Stimulated activated CD4-positive, alpha-beta T cell treated with anti-CD3 and anti-CD28 coated beads, Interleukin-12 subunit alpha, Interleukin-12 subunit beta, amount 100 ng/mL, for 4 hours (primary cell): ENCODE measurements at places on chromosomes 13 and 19.

GRCh38 chr19:29706635-29707034 is 8.4 kb downstream of the C19orf12 start:
- DNase-seq = no peak

DNA sequence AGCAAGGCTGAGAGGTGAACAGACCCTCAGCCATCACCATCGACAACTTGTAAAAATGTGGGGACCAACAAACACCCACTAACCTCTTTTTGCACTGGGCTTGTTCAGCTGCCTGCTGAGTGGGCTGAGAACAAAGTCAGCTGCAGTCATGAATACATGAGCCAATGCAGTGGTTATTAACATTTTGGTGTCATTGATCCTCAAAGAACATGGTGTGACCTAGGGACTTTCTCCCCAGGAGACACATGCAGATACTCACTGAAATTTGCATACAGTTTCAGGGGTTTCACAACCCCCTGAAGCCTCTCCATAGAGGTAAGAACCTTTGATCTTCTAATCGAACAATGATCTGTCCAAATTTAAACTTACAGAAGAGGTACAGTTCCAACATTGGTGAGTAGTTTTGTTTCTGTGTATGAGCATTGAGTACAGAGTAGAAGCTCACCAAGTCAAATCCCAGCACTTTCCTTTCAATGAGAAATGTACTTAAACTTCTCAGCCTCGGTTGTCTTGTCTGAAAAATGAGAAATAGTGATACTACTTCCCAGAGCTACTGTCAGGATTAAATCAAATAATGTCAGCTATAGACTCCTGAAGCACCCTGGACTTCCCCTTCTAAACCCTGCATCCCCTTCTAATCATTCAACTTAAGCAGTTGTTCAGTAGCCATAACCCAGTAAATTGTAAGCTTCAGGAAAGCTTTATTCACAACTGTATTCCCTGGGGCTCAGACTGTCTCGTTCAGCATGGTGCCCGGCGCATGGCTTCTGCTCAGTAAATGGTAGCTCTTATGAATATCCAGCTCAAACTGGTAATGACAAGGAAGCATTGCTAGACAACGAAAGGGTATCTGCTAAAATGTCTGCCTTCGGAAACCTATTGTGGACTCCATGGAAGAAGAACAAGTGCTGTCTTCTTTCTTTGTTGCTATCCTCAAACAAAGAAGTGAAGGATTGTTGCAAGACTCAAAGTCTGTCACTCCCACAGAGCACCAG is 148.7 kb downstream of the FOXO1 start:
- DNase-seq = no peak

DNA sequence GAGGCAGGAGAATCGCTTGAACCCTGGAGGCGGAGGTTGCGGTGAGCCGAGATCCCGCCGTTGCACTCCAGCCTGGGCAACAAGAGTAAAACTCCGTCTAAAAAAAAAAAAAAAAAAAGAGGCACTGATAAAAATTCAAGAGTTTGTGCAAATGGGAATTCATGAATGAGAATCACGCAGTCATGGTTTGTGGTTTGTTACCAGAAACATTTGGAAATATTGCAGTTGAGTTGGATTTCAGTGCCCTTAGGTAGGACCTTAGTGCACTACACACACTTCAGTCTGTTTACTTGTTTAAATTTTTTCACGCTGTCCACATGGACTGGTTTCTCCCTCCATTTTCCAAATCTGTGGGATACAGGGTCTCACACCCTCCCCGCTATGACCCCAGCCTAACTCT is 28.4 kb downstream of the ZNF844 start:
- no peak for DNase-seq

DNA sequence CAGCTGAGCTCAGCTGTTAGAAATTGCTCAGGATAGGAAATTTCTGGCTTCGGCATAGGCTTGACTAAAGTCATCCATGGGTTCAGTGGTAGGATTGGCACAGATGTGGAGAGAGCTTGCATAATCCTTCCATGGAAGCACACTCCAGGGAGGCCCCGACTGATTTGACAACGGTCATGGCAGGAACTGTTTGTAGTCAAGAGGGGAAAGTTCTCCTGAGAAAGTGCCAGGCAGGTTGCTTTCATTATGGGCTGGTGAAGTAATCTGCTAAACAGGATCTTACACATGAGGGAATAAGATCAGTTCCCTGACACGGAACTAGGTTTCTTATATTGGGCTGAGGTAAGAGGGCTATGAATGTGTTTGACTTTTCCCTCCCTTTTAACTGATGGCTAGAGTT is 120.1 kb downstream of the RGCC start:
- no peak for DNase-seq

- DNase-seq = peak; percentile 80
Measured at GRCh38 chr19:6753178-6754031, 13.8 kb downstream of the SH2D3A start.

DNA sequence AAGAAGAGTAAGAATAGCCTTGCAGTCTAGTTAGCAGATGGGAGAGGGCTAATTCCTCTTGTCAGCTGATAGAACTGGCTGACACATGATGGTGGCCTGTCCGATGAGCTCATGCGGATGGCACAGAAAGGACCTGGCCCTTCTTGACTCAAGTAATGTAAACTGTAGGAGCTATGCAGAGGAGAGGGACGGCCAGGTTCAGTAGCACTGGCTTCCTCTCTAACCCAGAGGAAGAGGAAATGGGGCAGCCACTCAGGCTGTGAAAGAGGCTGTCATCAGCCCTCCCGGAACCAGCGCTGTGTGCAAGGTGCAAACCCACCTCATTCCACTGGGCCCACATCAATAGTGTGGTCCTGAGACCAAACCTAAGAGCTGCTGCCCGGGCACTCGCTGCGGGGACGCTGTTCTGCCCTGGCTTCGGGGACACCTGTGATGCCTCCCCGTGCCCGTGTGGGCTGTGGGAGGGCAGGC is 30.8 kb upstream of the USE1 start:
- peak; percentile 18 for DNase-seq

- DNase-seq = no peak
Measured at GRCh38 chr13:107824635-107825034, 390.7 kb downstream of the LIG4 start.

GRCh38 chr19:12580180-12580694 is 29.0 kb upstream of the ZNF564 start:
- DNase-seq = no peak

GRCh38 chr13:80605716-80606115 is 264.8 kb upstream of the SPRY2 start:
- no peak for DNase-seq

DNA sequence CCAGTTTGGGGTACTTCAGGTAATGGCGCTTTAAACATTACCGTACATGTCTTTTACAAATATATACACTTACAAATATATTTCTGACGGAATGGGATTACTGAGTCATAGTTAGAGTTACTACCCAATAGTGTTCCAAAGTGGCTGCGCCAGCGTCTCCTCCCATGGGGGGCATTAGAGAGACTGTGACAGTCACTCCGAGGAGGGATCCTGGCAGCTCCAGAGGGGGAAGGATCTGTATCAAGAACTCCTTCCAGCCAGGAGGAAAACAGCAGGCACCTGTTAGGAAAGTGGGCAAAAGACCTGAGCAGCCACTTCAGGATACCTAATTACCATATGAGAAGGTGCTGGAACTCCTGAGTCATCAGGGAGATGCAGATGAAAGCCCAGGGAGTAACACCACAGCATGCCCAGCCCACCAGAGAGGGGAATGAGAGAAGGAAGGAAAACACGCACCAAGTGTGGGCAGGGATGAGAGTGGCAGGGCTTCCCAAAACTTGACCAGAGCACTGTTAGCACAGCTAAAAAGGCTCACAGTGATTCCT is 52.9 kb downstream of the SLC7A9 start:
- DNase-seq = no peak

DNA sequence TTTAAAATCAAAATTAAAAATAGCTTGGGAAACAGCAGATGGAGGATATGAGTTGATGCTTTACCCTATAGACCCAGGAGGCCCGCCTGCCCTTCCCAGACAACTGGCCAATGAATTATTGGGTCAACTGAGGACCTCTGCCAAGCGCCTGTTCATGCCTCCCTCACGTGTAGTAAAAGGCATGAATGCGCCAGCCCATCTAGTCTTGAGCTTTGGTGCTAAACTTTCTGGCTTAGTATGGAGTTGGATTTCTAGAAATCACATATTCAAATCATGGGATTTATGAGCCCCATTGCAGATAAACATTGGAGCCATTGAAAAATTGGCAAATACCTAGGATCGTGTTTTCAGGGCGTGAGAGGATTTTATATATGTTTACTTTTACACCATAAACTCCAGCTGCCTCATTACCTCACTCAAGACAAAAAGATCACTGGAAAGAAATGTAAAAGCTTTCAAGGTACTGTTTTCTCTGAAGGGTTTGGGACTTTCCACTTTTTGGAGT is 47.1 kb downstream of the COL4A2 start:
- DNase-seq = no peak

DNA sequence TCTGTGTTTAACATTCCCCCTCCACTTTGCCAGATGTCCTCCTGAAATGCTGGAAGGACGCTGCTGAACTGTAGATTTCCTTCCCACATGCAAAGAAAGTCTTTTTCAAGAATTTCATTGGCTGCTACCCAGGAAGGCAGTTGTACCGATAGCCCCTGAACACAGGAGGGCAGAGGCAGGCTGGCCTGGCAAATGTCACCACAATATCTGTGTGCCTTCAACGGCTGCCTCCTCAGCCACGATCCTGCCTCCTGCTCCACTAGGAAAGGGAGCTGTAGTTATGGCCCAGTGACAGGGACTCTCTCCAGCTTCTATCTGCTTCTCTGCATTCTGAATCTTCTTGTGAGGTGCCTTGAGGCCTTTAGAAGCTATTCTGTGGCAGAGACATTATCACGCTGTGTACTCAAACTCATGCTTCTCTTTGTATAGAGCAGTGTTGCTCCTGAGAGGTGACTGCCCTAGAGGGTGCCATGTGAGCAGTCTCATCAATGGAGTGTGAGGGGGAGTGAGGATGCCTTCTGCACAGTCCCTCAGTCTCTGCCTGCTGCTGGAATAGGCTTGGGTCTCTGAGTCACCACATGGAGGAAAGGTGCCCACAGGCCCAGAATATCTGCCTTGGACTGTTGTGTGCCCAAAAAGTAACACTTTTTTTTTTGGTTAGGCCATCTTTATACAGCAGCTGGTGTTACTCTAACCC is 279.8 kb downstream of the DNAJC15 start:
- DNase-seq = no peak

DNA sequence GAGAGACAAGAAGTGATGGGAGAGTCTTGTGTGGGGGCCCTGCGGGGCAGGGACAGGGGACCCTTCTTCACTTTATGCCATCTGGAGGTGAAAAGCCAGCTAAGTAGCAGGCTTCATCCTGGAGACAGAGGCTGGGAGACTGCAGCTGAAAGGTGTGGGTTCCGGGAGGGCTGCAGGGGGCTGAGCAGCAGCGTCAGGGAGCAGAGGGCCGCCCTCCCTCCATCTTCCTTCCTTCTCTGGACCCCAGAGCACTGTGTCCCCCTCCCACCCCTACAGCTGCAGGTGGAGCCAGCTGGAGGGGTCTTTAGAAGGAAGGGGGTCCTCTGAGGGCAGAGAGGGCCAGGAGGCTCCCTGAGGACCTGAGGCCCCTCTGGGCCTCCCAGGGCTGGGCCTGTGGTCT is 96.6 kb downstream of the WTIP start:
- DNase-seq = no peak
